ENCODE measurements at places on chromosomes 2 and 18.
A peak's percentile ranks its signal among the peaks of the same experiment; 100 is the strongest.

DNA sequence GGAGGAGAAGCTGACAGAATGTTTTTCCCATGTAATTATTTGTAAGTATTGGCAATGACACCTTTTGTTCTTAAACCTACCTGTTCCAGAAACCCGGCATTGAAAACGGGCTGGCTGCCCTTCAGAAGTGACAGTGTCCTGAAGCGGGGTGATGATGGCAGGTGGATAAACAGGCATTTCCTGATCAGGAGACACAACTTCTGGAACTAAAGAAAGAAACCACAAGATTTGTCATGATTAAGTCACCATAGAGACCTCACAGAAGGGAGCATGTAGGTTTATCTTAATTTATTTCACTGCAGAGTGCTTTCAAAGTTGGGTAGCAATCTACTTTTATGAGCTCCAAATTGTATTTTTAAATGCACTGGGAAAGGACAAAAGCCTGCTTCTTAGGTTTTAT, 43.1 kb downstream of the TTN start:
- DNase-seq, result no peak

GRCh38 chr18:73653827-73654226, 493.8 kb downstream of the FBXO15 start:
- no peak for DNase-seq

- DNase-seq, result peak; percentile 23
Observed at GRCh38 chr18:63365876-63366212, 1.2 kb downstream of the KDSR start.

DNA sequence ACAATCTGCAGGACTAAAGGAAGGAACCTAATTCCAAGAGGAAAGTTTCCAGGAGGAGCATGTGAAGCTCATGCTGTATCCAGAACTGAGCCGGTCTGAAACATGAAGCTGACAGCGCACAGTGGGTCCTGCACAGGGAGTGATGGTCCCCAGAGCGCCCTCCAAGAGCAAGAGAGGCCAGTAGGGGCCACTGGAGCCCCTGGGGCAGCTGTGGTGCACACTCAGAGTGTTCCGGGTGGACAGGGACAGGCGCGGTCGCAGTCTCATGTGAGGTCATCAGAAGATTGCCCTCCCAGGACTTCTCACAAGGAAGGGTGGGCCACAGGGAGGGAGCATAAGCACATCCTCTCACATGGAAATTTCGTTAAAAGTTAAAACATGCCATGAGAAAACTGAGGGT, 355.9 kb downstream of the EIPR1 start:
- DNase-seq, result no peak

- DNase-seq, result no peak
Observed at GRCh38 chr2:33015421-33016142, 68.8 kb downstream of the LTBP1 start.

DNA sequence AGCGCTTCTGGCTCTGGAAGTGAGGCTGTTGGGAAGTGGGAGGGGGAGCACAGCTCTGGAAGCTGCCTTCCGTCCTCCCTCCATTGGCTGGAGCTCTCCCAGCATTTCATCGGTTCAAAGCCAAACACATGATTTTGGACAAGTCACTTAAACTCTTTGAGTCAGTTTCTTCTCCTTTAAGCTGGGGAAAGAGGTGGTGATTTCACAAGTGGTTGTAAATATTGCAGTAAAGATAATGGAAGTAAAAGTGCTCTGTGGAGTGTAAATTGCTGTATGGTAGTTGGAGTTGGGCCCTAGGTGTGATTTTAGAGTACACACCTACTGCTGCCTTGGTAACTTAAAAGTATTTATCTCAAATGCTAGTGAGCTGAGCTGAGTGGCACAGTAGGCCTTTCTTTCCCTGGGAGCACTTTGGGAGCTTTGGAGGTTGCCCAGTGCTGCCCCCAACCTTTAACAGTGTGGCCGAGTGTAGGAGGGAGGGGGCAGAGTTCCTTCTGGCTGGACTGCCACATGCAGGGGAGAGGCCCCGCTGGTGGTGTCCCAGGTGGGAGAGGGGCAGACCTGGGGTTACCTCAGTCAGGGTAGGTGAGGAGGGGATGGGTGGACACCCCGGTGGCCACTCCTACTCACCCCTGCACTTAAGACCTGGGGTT, 54.7 kb downstream of the ASAP2 start:
- DNase-seq, result peak; percentile 68

DNA sequence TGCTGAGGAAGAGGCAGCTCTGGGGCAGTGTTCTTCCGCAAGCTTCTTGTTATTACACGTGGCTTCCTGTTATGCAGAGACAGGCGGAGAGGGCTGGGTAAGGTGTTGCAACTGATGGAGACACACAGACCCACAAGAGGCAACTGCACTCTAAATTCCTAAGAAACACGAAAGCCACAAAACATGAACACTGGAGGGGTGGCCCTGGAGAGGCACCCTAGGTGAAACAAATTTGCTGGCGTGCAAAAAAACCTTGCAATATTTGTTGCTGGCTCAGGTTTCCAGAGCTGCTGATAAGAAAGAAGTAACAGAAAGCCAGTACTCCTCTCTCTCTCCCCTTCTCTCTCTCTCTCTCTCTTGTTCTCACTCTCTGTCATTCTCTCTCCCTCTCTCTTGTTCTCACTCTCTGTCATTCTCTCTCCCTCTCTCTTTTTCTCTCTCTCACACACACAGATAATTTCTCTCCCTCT, 31.8 kb downstream of the ARHGAP25 start:
- DNase-seq, result peak; percentile 31

GRCh38 chr2:29080886-29081743, 6.8 kb upstream of the PCARE start:
- DNase-seq, result no peak

DNA sequence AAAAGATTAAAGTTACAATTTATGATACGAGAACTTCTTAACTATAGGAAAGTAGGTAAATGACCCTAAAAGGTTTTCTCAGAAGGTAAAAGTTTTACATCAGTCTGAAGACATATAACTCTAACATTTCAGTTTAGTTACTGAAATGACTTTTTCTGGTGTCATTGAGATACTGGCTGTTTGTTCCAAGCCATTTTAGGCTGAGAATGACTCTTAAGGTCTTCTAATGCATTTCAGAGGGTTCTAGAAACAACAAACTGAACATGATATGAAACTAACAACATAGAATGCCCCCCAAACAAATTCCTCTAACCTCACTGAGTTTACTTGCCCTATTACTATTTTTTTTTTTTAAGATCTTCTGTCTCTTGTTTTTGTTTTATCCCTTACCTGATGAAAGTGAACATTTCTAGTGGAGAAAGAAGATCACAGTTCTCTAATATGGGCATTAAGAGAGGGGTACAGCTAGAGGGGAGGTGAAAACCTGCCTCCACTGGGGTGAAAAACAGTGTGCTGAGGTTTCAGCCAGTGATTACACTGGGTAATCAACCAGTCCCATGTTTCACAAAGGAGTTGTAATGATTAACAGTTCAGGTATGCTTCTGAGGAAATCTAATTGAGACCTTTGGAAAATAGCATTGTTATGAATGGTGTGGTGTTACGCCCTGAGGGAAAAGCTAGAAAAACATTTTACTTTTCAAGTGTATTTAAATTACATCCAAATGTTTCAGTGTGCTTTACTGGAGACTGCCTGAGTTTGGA, 11.2 kb downstream of the NABP1 start:
- no peak for DNase-seq

DNA sequence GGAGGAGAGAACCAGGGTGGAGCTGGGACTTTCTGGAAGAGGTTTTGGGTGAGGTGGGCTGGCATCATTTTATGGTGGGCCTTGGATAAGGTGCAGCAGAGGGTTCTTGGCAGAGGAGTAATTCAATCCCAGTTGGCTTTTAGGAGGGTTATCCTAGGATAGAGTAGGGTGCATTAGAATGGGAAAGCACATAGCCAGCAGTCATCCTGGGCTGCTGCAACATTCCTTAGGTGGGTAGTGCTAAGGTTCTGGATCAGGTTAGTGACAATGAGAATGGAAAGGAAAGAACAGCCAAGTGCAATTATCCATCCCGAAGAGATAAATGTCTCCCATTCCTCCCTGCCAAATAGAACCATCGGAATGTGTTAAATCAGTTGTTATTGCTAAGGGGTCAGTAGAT, 157.3 kb upstream of the SPRED2 start:
- DNase-seq, result no peak

GRCh38 chr2:23698721-23699579, 228.0 kb downstream of the ATAD2B start:
- DNase-seq, result no peak

DNA sequence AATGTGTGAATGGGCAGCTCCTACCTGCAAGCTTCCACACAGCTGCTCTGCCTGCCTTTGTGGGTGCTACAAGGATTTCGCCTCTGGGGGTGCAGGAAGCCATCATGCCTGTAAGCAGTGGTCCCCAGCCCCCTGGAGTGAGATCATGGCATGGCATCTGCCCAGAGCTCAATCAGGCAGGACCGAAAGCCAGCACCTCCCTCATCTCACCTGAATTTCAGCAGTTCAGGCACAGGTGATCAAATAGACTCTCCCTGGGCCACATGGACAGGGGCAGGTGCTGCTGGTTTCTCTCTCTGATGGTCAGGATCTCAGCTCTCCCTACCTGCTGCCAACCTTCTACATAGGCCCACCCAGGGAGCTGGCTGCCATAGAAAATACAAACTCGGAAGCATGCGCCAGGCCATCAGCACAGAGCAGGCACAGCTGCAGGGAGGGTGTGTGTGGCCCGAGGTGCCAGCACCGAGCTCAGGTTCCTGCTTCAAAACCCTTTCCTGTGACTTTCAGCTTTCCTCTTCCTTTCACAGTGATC, 133.2 kb upstream of the ID2 start:
- DNase-seq, result no peak

- DNase-seq, result no peak
Observed at GRCh38 chr18:23240609-23240930, 105.3 kb downstream of the CABLES1 start.

DNA sequence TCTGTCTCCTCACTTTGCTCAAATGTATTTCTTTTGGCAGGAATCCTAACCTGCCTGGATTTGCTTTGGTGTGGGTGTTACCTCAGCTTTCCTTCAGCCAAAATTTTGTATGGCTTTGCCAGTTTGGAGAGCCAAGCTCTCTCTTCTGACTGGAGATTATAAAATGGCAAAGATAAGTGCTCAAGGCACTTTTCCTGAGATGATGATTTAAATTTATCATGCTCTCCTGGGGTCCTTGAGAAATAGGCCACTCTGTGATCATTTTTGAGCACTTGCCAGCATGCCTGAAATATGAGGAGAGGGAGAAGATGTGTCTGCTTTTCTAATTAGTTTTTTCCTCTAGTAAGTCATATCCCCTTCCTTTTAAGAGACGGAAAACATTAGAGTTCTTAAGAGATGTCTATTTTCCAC, 683.0 kb downstream of the SLC4A3 start:
- no peak for DNase-seq

GRCh38 chr2:23498943-23499342, 114.0 kb downstream of the KLHL29 start:
- peak; percentile 33 for DNase-seq

GRCh38 chr2:239805043-239805329, 220.2 kb downstream of the NDUFA10 start:
- no peak for DNase-seq

DNA sequence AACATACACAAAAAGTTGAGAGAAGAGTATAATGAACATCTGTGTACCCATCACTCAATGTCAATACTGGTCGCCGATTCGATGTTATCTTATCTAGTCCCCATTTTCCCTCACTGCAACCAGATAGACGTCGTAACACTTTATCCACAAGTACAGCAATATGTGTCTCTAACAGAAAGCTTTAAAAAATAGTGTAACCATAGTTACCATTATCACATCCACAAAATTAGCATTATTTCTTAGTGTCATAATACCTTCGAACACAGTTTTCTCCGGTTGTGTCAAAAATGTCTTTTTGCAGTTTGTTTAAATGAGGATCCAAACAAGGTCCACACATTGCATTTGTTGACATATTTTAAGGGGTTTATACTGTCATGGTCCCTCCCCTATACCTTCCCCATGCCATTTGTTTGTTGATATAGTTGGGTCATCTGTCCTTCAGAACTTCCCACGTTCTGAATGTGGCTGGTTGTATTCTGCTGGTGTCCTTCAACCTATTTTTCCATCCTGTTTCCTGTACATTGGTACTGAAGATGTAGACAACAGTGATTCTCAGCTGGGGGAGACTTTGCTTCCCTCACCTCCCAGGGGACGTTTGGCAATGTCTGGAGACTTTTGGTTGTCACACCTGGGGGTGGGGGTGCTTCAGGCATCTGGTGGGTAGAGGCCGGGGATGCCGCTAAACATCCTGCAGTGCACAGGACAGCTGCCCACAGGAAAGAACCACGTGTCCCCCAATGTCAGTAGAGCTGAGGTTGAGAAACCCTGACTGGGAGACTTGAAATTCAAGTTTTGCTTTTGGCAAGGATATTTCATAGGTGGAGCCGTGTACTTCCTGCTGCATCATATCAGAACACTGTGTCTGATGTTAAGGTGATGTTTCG, 72.7 kb upstream of the SPRED2 start:
- no peak for DNase-seq

DNA sequence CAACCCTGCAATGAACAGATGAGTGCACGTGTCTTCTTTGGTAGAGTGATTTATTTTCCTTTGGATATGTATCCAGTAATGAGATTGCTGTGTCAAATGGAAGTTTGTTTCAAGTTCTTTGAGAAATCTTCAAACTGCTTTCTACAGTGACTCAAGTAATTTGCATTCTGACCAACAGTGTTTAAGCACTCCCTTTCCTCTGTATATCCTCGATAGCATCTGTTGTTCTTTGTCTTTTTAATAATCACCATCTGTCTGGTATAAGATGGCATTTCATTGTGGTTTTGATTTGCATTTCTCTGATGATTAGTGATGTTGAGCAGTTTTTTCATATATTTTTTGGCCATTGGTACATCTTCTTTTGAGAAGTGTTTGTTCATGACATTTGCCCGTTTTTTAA, 1608.3 kb upstream of the ZEB2 start:
- no peak for DNase-seq

- DNase-seq, result no peak
Observed at GRCh38 chr2:138726681-138727080, 53.5 kb downstream of the NXPH2 start.

- no peak for DNase-seq
Observed at GRCh38 chr2:30209227-30209626, 22.1 kb upstream of the LBH start.

DNA sequence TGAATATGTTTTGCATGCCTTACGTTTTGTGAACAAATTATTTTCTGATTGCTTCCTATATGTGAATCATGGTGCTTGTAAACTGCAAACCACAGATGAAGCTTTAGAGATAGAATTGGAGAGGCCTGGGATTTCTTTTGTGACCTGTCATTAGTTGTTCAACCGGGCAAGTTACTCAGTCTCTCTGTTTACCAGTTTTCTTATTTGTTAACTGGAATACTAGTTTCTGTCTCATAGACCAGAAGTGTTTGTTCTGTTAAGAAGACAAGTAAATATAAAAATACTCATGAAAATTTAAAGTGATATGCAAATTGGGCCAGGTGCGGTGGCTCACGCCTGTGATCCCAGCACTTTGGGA, 27.3 kb downstream of the DGKD start:
- DNase-seq, result no peak

DNA sequence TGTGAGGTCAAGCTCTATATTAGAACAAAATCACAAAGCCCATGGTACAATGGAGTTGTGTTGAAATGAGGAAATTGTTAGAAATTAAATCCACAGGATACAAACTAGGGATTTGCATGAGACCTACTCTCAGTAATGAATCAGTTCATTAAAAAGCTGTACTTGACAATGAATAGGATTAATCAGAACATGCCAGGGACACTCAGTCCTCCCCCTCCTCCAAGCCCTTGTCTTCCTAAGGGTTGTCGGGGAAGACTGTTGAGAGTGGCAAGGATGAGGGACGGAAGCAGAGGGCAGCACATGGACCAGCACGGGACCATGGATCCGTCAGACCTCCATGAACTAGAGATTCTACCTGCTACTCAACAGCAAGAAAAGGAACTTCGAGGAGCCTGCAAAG, 39.8 kb downstream of the SPRED2 start:
- DNase-seq, result no peak

GRCh38 chr18:24500217-24500616, 39.8 kb downstream of the HRH4 start:
- DNase-seq, result no peak
